ENCODE measurements at places on chromosomes 4 and X. TPM values are rescaled to one million over a fixed set of nuclear protein-coding genes. Genes with fewer than 3 reads are reported as not detected.

The SSX4B gene
- not detected for polyA plus RNA-seq

DNA sequence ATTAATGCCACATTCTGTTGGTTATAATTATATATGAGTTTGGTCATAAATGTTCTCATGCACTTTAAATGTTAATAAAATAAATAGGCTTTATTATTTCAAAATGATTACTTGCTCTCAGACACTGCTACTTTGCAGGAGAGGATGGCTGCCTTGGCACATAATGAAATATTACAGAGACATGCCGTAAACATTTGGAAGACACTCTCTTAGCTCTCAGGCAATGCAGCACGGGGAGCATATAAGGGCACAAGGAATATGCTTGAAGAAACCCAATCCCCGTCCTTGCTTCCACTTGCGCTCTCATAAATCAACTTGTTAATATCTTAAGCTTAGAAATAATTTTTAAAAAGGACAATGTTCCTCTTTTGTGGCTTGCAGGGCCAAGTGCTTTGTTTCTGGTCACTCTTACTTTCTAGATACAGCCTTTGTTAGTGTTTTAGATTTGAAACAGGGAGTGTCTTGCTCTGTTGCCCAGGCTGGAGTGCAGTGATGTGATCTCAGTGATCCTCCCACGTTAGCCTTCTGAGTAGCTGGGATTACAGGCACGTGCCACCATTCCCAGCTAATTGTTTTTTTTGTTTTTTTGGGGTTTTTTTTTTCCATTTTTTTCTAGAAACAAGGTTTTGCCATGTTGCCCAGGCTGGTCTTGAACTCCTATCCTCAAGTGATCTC, 445.0 kb downstream of the SPRY1 start:
- no peak for DNase-seq

The PSAPL1 gene
- polyA plus RNA-seq: not detected

The SSX3 gene
- not detected for polyA plus RNA-seq

DNA sequence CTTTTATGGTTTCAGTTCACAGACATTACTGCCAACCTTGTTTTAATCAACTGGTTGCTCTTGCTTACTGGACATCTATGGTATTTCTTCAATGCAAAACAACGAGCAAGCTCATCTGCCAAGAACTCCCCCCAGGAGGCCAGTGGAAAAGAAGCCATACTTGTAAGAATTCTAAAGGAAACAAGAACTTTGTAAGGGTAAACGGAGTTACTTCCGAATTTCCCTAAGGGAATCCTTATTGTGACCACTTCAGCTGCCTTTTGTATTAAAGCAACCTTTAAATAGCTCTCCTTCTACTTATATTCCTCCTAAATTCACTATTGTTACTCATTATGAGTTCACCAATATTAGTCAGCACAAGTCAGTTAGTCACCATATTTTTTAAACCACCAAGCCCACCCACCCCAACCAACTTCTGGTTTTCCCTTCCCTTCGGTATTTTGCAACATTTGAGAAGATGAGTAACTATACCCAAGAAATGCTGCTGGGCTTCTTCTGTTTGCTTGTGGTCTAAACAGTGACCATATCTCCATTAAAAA, 602.8 kb upstream of the DIPK2B start:
- DNase-seq: no peak

DNA sequence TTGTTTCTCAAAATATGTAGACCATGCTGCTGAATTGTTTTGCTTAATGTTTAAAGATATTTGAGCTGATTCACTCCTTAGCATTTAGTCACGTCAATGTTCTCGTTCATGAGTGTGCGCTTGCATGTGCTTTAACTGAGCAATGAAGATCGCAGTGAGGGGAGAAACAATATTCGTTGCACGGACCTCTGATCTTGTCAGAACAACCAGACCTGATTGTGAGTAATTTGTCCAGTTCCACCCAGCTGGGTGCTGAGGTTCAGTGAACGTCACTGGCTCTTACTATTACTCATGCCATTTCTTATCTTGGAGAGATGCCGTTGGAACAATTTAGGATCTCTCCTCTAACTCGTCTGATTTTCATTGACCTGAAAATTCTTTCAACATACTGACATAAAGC, 15.0 kb upstream of the PRKX start:
- no peak for DNase-seq

The IDH3G gene
- 49.6 TPM for polyA plus RNA-seq

GRCh38 chrX:8504451-8504850, 39.8 kb downstream of the VCX3B start:
- no peak for DNase-seq

GRCh38 chr4:169121861-169122382, 111.9 kb upstream of the CBR4 start:
- DNase-seq: no peak

DNA sequence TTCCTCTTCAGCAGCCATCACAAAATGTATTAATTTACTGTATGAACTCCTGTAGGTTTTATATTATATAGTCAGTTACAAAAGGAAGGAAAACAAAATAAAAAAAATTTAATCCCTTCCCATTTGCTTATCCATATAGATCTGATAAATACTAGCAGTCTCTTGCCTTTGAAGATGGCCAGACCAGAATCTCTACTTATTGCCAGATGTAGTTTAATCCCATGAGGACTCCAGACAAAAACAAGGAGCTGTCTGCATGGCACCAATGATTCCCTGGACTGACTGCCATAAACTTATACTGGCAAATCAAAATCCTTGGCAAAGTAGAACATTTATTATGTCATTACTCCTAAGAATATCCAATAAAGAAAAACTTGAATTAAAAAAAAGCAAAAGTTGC, 223.3 kb upstream of the MAB21L2 start:
- DNase-seq: no peak

GRCh38 chr4:154989511-154989910, 208.4 kb downstream of the RBM46 start:
- no peak for DNase-seq

The TCEAL6 gene
- not detected for polyA plus RNA-seq

GRCh38 chr4:188619456-188620149, 480.4 kb downstream of the TRIML1 start:
- no peak for DNase-seq

All from forelimb muscle (tissue), 1 donor.